Trophoblast cell (in vitro differentiated cells and primary cell): ENCODE measurements at places on chromosomes 7 and 10.

GRCh38 chr7:104814126-104814525 is 199.9 kb upstream of the KMT2E start:
- no peaks in the 10 kb centered on the region for H3K27me3 ChIP-seq
- H3K36me3 ChIP-seq = no peaks in the 10 kb centered on the region
- H3K4me1 ChIP-seq = no peaks in the 10 kb centered on the region
- H3K27ac ChIP-seq = no peak overlapping the region

DNA sequence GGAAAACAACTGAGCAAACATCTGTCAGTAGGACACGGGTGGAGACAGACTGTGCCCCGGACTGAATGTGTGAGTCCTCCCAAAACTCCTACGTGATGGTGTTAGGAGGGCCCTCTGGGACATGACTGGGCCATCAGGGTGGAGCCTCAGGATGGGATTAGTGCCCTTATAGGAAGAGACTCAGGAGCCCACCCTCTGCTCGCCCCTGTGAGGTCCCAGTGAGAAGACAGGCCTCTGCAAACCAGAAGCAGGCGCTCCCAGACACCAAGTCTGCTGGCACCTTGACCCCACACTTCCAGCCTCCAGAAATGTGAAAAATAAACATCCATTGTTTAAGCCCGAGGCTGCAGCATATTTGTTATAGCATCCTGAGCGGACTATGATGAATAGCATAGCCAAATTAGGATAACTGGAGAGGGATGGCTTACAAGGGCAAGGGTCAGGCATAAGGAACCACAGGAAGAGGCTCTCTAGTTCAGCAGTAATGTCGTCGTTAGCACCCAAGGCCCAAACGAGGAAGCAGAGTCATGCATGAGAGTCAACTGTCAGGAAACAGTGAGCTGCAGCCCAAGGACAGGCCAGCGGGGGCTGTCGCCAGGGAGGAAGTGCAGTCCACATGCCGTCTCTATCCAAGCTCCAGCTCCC is 50.6 kb downstream of the PTPRN2 start:
- no peaks in the 10 kb centered on the region for H3K36me3 ChIP-seq
- H3K27ac ChIP-seq = no peak overlapping the region
- no peak for DNase-seq
- no peaks in the 10 kb centered on the region for H3K4me1 ChIP-seq
- no peaks in the 10 kb centered on the region for H3K27me3 ChIP-seq

DNA sequence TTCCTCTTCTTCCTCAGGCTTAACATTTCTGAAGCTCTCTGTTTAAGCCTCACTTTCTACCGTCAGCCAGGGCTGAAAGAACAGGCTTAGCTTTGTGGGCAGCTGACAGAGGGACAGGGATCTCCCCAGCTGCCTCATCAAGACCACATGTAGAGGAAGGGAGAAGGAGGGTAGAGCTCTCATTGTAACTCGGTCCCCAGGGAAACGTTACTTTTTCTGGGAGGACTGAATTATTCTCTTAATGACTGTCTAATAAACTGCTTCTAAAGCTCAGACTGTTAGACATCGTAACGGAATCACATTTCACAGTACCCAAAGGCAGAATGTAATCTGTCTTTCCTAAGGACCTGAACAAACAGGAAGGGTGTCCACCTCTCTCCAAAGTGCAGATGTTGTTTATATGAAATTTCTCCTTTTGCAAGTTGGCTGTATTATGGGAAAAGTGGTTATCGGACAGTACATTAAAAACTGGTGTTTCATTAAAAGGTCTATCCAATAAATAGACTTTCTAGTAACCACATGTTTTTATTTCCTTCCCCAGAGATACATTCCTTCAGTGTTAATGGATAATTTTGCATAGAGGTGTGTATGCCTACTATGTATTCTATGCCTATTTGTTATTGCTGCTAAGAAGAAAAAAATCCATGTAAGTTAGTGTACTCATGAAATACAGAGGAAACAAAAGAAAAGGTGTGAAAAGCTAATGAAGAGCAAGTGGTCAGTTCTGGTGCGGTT is 144.2 kb downstream of the CTTNBP2 start:
- no peak overlapping the region for H3K27ac ChIP-seq
- no peak overlapping the region for H3K4me3 ChIP-seq
- no peaks in the 10 kb centered on the region for H3K27me3 ChIP-seq
- no peaks in the 10 kb centered on the region for H3K4me1 ChIP-seq
- DNase-seq = no peak
- H3K36me3 ChIP-seq = peaks cover 18% of the 10 kb centered on the region

- DNase-seq = peak; percentile 18
- H3K4me1 ChIP-seq = no peaks in the 10 kb centered on the region
- H3K27ac ChIP-seq = no peak within 1 kb of the TSS
- no peaks in the 10 kb centered on the region for H3K27me3 ChIP-seq
- H3K4me3 ChIP-seq = no peak within 1 kb of the TSS
Observed at GRCh38 chr10:80289451-80290287, at the start of gene MAT1A. Gene MAT1A, minus strand, starts transcription at chr10:80289658. Its CDS starts 235 bp downstream, at chr10:80289423.

DNA sequence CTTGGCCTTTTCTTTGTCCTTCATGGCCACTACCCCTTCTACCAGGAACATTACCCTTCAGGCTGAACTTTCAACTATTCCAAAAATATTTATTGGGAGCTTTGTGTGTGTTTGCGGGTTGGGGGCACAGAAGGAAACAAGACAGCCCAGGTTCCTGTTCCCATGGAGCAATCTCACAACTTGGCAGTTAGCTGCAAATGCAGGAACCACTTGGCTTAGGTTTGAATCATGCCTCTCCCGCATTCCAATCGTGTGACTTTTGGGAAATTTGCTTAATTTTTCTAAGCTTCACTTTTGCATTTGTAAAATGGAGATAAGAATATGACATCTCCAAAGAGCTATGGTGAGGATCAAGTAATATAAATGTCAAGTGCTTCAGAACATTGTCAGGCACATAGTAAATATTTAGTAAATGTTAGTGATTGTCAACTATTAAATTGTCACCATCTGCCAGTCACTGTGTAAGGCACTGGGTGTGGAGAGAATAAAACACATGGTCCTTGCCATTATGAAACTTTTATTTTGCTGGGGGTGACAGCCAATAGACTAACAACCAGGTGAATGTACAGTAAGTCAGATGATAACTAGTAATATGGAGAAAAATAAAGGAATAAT is 277.1 kb downstream of the SNX13 start:
- H3K27ac ChIP-seq = peak overlapping the region; percentile 97
- no peaks in the 10 kb centered on the region for H3K27me3 ChIP-seq
- H3K4me3 ChIP-seq = no peak overlapping the region
- no peaks in the 10 kb centered on the region for H3K36me3 ChIP-seq
- no peak for DNase-seq

DNA sequence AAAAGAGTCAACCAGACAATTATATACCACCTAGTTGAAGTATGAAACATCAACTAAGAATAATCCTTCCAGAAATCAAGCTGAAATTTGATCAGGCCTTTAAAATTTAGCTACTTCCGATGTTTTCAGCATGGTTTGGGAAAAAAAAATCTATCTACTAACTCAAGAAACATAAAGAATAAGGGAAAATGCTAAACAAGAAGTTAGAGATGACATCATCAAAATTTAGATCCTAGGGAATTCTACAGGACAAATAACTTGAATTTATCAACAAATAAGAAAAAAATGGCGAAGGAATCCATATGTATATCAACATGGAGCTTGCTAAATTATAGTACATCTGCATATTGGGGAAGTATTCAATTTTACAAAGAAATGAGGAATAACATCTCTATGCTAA is 36.3 kb downstream of the HYAL4 start:
- H3K36me3 ChIP-seq = no peaks in the 10 kb centered on the region
- H3K27me3 ChIP-seq = no peaks in the 10 kb centered on the region
- H3K4me1 ChIP-seq = no peaks in the 10 kb centered on the region
- no peak for DNase-seq
- H3K27ac ChIP-seq = no peak overlapping the region

DNA sequence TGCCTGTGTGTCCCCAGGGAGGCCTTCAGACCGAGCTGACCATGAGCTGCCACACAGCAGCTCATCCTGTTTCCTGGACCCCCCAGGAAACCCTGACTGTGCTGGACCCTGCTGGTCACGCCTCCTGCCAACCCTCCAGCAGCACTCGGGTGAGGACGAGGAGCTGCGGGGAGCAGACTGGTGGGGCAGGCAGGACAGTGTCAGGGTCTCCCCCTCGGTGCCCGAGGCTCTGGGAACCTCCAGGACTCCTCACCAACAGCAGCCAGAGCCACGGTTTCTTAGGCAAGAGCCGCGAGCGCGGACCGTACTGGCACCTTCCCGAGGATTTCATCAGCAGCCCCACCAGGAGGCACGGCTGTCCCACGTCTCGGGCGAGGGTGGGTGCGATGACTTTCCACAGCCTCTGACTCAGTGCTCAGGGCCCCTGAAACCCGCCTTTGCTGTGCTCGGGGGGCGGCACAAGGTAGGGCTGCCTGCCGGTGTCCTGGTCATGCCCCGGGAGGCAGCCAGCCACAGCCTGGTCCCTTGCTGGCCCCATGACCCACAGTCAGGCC is 186.9 kb downstream of the ELFN1 start:
- no peak for DNase-seq
- H3K27me3 ChIP-seq = no peaks in the 10 kb centered on the region
- H3K4me3 ChIP-seq = no peak overlapping the region
- no peak overlapping the region for H3K27ac ChIP-seq
- no peaks in the 10 kb centered on the region for H3K4me1 ChIP-seq

GRCh38 chr10:42755556-42756093 is 27.0 kb upstream of the BMS1 start:
- no peak overlapping the region for H3K4me3 ChIP-seq
- H3K36me3 ChIP-seq = no peaks in the 10 kb centered on the region
- H3K27ac ChIP-seq = no peak overlapping the region
- H3K27me3 ChIP-seq = peaks cover 38% of the 10 kb centered on the region
- peaks cover 12% of the 10 kb centered on the region for H3K4me1 ChIP-seq
- DNase-seq = no peak

DNA sequence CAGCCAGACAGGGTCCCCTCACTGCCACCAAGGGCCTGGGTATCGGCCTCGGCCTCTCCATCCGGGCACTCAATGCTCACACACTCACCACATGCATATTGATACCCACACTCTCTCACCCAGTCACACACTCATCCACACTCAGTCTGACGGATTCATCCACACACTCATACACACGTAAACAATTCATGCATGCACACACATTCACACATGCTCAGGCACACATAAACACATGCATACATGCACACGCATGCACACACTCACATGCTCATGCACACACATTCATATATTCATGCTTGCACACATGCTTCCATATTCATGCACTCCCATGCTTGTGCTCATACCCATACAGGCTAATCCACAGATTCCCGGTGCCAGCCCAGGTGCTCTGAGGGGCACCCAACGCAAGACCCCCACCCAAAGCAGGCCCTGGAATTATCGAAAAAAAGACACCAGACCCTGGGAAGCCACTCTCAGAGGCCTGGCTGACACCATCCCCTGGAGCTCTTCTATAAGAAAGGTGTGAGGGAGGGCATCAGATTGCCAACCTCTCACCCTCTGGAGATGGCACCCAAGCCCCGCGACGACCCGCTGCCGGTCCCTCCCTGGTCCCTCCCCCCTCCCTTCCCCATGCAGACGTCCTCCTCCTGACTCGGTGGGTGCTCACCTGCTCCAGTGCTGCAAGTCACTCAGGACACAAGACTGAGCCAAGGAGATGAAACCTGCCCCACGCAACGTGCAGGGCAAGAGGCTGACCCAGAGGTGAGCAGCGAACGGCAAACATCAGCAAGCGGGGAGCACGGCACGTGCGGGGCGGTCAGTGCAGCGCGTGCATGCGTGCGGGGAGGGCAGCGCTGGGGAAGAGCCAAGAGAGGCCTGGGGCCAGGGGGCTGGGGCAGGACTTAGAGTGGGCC is 15.2 kb downstream of the STK32C start:
- H3K36me3 ChIP-seq = no peaks in the 10 kb centered on the region
- no peak overlapping the region for H3K27ac ChIP-seq
- peaks cover 2% of the 10 kb centered on the region for H3K4me1 ChIP-seq
- no peak overlapping the region for H3K4me3 ChIP-seq
- DNase-seq = no peak

DNA sequence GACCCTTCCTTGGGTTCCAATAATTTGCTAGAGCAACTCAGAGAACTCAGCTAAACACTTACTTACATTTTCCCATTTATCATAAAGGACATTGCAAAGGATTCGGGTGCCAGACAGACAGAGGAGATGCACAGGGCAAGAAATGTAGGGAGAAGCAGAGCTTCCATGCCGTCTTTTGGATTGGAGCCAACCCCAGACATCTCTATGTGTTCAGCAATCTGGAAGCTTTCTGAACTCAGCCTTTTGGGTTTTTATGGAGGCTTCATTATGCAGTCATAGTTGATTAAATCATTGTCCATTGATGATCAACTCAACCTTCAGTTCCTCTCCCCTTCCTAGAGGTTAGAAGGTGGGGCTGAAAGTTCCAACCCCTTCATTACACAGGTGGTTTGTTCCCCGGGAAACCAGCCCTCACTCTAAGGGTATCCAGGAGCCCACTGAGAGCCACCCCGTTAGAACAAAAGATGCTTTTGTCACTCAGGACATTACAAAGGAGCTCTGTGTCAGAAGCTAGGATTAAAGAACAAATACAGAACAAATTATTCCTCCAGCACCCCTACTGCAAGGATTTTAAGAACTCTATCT is 211.9 kb upstream of the VSTM2A start:
- no peak for DNase-seq
- H3K27me3 ChIP-seq = no peaks in the 10 kb centered on the region
- H3K4me3 ChIP-seq = no peak overlapping the region
- no peaks in the 10 kb centered on the region for H3K36me3 ChIP-seq
- no peaks in the 10 kb centered on the region for H3K4me1 ChIP-seq

DNA sequence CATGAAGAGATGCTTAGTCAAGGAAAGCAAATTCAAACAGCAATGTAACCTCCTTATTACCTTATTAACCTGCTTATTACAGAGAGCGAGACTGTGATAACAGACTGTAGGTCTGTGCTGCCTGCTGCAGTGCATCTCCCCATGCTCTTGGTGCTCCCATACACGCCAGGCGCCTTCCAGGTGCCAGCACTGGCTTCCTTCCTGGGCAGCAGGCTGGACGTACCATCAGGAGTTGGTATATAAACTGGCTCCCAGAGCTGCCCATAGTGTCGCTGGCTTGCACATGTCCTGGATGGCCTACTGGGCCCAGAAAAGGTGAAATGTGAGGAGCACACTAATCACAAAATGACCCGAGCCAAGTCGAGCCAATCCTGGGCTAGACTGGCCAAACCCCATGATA is 13.5 kb downstream of the ATP6V0E2 start:
- no peak overlapping the region for H3K4me3 ChIP-seq
- H3K27ac ChIP-seq = no peak overlapping the region
- no peaks in the 10 kb centered on the region for H3K36me3 ChIP-seq

GRCh38 chr7:158728911-158729645 is 24.5 kb upstream of the NCAPG2 start:
- no peaks in the 10 kb centered on the region for H3K27me3 ChIP-seq
- H3K4me1 ChIP-seq = no peaks in the 10 kb centered on the region
- H3K36me3 ChIP-seq = peaks cover 21% of the 10 kb centered on the region

GRCh38 chr7:101146-102046 is 91.0 kb upstream of the FAM20C start:
- H3K4me3 ChIP-seq = no peak overlapping the region
- peak; percentile 87 for DNase-seq
- no peaks in the 10 kb centered on the region for H3K27me3 ChIP-seq
- H3K27ac ChIP-seq = peak overlapping the region; percentile 18
- no peaks in the 10 kb centered on the region for H3K36me3 ChIP-seq
